RWPE2 (cell line): ENCODE measurements at places on chromosomes 13 and 19.

- no peaks in the 10 kb centered on the region for H3K36me3 ChIP-seq
- H3K27me3 ChIP-seq = no peaks in the 10 kb centered on the region
- DNase-seq = no peak
- H3K4me3 ChIP-seq = no peak overlapping the region
- H3K4me1 ChIP-seq = peaks cover 11% of the 10 kb centered on the region
- no peak overlapping the region for H3K27ac ChIP-seq
Observed at GRCh38 chr19:5466072-5466471, 10.9 kb downstream of the ZNRF4 start.

DNA sequence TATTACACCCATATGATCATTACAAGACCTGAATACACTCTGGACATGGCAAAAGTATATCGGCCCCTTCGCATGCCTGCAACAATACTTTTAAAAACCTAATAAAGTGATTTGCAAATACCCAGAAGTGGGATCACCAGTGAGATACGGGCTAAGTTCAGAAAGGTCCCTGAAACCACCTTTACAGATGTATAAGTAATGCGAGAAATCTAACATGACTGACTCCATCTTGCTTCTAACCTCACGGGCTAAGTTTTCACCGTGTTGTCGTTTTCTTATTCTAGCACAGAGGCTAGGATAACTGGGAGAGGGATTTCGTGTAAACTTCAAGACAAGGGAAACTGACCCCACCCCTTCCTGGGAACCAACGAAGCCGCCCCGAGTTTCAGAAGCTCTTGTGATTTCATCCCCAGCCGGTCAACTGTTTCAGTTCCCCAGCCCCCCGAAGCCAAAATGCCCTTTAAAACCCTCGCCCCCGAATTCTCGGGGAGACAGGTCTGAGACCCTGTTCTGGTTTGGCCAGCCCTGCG lies 703 bp downstream of the NEK3 start:
- H3K4me1 ChIP-seq = peaks cover 10% of the 10 kb centered on the region
- H3K27ac ChIP-seq = peak overlapping the region; percentile 34
- H3K4me3 ChIP-seq = peak overlapping the region; percentile 56

DNA sequence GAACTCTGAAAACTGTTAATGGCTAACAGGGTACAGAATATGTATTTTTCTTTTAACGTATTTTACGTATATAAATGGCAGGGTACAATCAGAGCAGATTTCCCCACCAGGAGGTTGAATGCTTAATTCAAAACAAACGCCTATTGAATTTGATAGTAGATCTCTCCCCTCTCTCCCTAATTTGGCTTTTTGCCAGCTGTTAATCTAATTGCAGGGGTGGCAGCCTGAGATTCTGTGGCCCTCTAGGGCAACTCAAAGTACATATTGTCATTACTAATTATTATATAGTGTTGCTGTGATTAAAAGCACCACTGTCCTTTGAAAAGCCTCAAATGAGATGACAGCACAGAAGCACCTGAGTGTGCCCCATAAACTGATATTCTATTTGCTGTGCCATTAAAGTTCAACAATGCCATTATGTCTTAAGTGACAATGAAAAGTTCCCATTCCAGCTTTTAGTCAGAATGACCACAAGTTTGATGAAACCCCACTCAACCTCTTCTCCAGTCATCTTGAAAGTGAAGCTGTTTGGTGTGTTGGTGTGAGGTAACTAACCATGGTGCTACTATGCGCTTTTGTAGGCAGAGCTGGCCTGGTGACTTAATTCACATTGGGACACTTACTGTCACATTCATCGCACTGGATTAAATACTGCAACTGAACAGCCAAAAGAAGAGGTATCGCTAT lies 351.4 kb downstream of the KCNRG start:
- no peak overlapping the region for H3K4me3 ChIP-seq
- no peak for DNase-seq
- no peak overlapping the region for H3K27ac ChIP-seq
- H3K36me3 ChIP-seq = no peaks in the 10 kb centered on the region
- H3K4me1 ChIP-seq = peaks cover 6% of the 10 kb centered on the region

DNA sequence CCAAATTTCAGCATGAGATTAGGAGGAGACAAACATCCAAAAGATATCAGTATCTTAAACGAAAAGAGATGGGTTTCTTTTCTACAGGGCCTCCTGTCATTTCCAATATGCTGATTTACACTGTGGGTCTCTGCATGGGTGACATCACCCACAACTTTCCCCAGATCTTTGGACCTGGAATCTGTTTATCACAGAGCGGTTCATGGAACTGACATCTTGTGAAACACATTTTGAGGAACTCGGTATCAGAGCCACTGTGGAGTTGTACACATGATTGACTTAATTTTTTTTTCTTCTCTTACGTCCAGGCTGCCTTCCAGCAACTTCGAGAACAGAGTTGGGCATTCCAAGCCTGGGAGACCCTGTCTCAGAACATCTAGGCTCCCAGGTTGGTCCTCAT lies 80.2 kb upstream of the SERP2 start:
- H3K27me3 ChIP-seq = no peaks in the 10 kb centered on the region
- no peak overlapping the region for H3K4me3 ChIP-seq
- H3K27ac ChIP-seq = peak overlapping the region; percentile 21
- no peak for DNase-seq
- H3K4me1 ChIP-seq = peaks cover 18% of the 10 kb centered on the region
- H3K36me3 ChIP-seq = no peaks in the 10 kb centered on the region

DNA sequence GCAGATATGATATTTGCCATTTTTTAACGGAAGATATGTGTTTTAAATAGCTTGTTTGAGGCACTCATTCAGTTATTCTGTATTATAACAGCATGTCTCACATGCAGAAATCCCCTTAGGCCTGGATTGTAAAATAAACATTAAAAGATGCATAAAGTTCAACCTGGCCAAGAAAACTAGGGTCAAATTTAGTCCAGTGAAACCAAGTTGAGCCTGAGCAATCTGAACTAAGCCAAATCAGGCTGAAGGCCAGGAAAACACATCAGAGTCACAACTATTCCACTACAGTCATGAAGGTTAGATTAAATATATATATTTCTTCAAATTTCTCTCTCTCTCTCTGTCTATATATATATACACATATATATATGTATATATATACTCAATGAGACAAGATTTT lies 504.8 kb downstream of the SLITRK1 start:
- H3K36me3 ChIP-seq = no peaks in the 10 kb centered on the region
- peaks cover 2% of the 10 kb centered on the region for H3K4me1 ChIP-seq
- H3K4me3 ChIP-seq = no peak overlapping the region
- DNase-seq = no peak
- no peaks in the 10 kb centered on the region for H3K27me3 ChIP-seq

DNA sequence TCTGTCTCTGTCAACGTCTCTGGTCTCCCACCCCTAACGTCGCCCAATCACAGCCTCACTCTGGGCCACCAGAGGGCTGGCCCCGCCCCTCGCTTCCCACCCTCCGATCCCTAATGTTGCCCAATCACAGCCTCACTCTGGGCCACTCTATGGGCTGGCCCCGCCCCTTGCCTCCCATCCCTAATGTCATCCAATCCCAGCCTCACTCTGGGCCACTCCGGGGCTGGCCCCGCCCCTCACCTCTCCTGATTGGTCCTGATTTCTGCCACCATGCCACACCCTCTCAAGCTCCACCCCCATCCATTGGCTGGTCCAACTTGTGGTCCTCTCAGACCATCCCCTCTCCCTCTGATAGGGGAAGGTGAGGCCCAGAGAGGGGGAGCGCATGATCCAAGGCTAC lies 24.9 kb downstream of the CELF5 start:
- no peaks in the 10 kb centered on the region for H3K36me3 ChIP-seq
- no peak for DNase-seq
- no peak overlapping the region for H3K4me3 ChIP-seq

DNA sequence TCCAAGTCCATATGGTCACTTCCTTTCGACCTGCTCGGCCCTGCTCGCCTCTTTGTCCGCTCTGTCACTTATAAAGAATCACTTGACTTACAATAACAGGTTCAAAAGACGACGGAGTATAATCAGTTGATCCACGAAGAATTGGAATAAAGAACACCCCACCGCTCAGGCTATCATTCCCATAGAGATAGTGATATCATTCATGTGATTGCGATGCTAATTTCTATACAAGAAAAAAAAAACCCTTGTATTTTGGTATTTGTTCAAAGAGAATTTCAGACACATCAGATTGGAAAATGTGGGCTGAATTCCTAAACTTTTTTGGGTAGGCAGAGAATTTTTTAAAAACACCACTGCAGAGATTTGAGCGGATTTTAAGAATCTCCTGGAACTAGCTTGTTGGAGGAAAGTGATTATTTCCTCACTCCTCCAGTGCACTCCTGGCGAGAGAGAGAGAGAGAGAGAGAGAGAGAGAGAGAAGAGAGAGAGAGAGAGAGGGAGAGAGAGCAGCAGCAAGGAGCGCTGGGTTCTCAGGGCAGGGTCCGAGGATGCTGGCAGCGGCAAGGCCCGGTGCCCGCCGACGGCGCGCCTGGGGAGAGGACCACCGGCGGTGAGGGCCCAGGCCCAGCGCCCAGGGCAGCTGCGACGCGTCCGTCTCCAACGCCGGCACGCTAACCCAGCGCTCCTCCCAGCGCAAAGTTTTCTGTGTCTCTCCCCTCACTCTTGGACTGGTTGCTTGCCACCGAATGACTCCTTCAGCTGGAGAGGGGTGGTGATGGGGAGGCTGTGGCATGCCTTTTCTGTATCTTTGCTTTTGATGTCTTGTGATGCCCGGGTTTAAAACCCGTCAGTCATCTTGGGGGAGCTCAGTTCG lies 149.0 kb upstream of the ZNF536 start:
- no peak overlapping the region for H3K4me3 ChIP-seq
- no peaks in the 10 kb centered on the region for H3K36me3 ChIP-seq
- H3K27ac ChIP-seq = no peak overlapping the region
- H3K4me1 ChIP-seq = no peaks in the 10 kb centered on the region

GRCh38 chr19:4556597-4557127 lies 2.8 kb downstream of the SEMA6B start:
- H3K4me3 ChIP-seq = no peak overlapping the region
- H3K27ac ChIP-seq = no peak overlapping the region
- H3K27me3 ChIP-seq = no peaks in the 10 kb centered on the region
- H3K4me1 ChIP-seq = no peaks in the 10 kb centered on the region

DNA sequence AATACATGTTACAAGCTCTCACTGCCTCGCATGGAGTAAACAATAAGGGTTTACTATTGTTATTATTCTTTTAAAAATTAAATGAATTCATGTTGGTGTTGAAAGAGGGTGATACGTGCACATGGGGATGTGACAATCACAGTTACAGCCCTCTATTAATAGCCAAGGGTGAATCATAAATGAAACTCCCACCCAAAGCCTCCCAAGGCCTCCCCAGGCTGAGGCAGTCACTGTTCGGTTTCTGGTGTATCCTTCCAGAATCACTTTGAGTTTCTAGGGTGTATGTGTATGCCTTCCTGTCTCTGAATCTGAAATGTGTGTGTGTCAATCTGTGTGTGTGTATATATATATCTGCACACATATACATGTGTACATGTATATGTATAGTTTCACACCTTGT lies 73.4 kb downstream of the AKAP11 start:
- no peaks in the 10 kb centered on the region for H3K36me3 ChIP-seq
- H3K4me3 ChIP-seq = no peak overlapping the region
- no peak for DNase-seq

GRCh38 chr19:30879225-30879624 lies 470.0 kb downstream of the TSHZ3 start:
- no peaks in the 10 kb centered on the region for H3K27me3 ChIP-seq
- H3K36me3 ChIP-seq = no peaks in the 10 kb centered on the region
- no peak for DNase-seq
- H3K4me3 ChIP-seq = no peak overlapping the region
- no peak overlapping the region for H3K27ac ChIP-seq

DNA sequence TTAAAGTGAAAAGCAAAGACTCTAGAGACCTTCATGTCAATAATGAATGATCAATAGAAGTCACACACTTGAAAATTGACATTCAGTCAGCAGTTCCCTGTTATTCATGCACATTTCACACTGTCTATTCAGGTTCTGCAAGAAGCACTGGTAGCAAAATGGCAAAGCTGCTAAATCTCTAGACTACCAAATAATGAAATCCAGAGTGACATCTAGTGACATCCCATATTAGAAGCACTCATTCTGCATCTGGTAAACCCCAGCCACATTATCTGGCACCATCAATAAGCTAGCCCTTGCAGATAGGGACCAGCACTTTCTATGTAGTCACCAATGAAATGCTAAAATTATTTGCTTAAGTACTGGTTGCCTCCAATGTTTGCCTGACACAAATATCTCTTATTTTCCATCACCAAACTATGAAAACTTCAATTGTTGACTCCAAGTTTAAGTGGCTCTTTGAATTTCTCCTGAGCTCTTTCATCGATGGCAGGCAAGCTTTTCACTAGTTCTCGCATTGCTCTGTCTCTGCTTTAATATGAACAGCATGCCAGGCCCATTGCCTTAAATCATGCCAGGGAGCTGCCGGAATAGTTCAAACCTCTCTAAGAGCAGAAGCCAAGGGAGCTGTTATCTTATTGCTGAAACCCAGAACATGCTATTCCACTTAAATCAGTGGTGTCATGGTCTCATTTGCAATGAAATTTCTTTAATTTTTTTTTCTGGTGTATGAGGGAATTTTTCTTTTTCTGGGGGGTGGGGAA lies 409.9 kb downstream of the MZT1 start:
- H3K27me3 ChIP-seq = no peaks in the 10 kb centered on the region
- H3K4me3 ChIP-seq = no peak overlapping the region
- H3K27ac ChIP-seq = no peak overlapping the region

GRCh38 chr13:87837946-87838345 lies 166.8 kb downstream of the SLITRK5 start:
- H3K27ac ChIP-seq = no peak overlapping the region
- no peaks in the 10 kb centered on the region for H3K27me3 ChIP-seq
- H3K4me3 ChIP-seq = no peak overlapping the region

DNA sequence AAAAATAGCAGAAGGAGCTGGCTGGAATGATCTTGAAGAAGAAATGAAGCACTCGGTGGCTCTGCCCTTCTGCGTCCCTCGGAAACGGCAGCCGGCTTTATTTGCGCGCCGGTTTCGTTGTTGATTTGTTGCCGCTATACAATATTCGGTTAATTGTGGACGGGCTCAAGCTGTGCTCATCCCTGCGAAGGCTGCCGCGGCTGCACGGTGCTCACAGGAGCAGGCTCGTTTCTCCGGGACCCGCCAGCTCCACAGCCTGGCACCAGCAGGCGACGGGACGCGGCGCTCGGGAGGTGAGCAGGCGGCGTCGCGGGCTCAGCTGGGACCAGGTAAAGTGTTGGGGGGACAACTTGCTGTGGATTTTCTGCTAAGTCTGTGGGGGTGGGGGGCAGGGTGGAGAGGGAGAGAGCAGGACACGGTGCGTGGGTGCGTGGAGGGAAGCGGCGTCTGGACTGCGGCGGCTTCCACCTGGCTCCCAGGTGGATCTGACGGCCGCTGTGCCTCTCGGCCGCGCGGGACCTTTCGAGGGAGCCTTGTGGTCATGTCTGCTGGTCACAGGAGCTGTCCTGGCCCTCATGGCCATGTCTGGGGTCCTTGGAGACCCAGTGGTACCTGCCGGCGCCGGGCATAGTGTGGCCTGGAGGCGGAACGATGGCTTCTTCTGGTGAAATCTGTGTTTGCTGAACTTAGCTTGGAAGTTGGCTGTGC lies 90.9 kb downstream of the TEX29 start:
- H3K27ac ChIP-seq = no peak overlapping the region
- DNase-seq = no peak
- no peaks in the 10 kb centered on the region for H3K4me1 ChIP-seq
- no peaks in the 10 kb centered on the region for H3K36me3 ChIP-seq
